ENCODE measurements at places on chromosomes 3 and 15. TPM values are rescaled to one million over a fixed set of nuclear protein-coding genes. Genes with fewer than 3 reads are reported as not detected.

DNA sequence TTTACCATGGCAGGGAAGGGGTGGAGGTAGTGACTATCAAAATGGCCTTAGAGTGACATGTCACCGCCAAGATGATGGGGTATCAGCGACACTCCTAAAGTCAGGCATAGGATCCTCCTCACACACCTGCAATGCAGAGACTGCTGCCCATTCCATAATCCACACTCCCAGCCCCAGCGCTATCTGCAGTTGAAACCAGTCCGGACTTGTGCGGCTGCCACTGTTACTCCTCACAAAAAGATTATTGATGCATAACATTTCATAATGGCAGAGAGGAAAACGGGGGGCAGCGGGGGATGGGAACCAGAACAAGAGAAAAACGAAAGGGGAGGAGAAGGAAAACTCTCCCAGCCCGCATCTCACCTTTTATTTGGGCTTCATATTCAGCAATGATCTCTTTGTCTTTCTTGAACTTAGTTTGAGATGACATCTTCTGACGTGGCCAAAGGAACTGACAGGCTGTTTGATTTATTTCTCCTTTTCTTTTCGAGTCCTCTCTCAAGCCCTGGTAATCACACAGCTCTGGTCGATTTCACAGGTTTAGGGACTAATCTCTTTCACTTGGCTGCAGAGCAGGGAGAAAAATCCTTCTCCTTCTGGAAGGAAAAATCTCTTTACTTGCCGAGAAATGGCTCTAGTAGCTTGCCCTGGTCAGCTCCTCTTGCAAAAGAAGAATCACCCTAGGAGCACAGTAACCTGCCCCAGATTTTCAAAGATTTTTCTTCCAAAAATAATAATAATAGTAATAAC, 749 bp downstream of the SRGAP3 start:
- H3K4me3 ChIP-seq, result peak overlapping the region; percentile 93
- DNase-seq, result peak; percentile 85
- H3K27ac ChIP-seq, result peak overlapping the region; percentile 94
- no peaks in the 10 kb centered on the region for H3K36me3 ChIP-seq

Gene CPNE4
- 3.2 TPM for total RNA-seq

DNA sequence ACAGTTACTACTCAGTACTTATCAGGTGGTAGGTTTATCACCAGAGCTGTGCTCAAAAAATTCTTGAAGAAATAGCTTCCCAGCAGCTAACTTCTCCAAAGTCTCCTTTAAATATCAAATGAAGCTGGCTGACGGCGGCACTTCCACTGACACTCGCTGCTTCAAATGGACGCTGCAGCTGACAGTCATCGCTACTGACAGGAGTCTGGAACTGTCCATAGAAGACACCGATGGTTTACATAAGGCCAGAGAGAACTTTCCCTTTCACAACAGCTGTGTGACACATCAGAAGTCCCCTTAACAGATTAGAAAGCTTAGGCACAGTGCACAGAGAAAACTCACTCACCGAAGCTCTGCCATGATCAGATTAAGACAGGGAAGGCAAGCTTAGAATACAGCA, 270.2 kb downstream of the SHOX2 start:
- H3K4me1 ChIP-seq, result no peaks in the 10 kb centered on the region
- H3K36me3 ChIP-seq, result no peaks in the 10 kb centered on the region
- H3K4me3 ChIP-seq, result no peak overlapping the region

Gene A4GNT
- total RNA-seq, result not detected

- H3K27me3 ChIP-seq, result no peaks in the 10 kb centered on the region
- DNase-seq, result peak; percentile 45
- no peak overlapping the region for H3K4me3 ChIP-seq
- H3K27ac ChIP-seq, result no peak overlapping the region
- H3K36me3 ChIP-seq, result peaks cover 17% of the 10 kb centered on the region
These were observed 60.4 kb downstream of the CACNA2D2 start for GRCh38 chr3:50442945-50443579.

- no peaks in the 10 kb centered on the region for H3K4me1 ChIP-seq
- no peaks in the 10 kb centered on the region for H3K27me3 ChIP-seq
- peak overlapping the region; percentile 80 for H3K27ac ChIP-seq
- H3K4me3 ChIP-seq, result peak overlapping the region; percentile 9
These were observed 35.6 kb upstream of the GYG1 start for GRCh38 chr3:148955544-148956346.

Gene CLRN1
- total RNA-seq, result not detected

DNA sequence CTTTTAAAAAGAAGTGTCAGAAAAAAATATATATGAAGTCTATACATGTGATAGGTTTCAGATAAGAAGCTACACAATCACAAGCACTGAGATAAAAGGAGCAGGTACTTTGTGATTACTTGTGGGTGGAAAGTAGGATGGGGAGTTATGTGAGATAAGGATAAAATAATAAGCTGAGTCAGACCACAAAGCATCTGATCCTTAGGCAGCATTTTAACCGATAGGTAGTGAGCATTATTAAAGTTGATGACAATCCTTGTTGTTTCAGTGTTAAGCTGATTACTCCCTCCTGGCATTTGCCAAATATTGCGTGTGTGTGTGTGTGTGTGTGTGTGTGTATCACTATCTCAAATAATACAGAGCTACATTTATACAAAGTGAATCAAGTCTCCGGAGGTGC, 483.1 kb downstream of the NAALADL2 start:
- H3K27ac ChIP-seq, result no peak overlapping the region
- H3K4me3 ChIP-seq, result no peak overlapping the region
- no peaks in the 10 kb centered on the region for H3K4me1 ChIP-seq
- DNase-seq, result no peak

DNA sequence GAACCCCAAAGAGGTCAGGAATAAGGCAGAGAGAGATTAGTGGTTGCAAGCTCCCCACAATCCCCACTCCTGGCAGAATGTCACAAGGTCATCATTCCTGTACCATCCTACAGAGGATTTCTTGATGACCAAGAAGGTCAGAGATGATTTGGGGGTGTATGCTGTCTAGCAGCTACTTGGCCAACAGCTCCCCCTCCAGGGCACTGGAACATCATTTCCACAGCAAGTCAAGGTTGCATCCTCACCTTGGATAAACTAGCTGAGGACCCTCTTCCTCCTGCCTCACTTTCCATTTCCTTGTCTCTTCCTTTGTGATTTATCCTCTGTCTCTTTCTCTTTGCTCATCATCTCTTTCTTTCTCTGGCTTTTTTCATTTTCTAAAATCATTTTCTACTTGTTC, 106.3 kb downstream of the PROS1 start:
- no peak overlapping the region for H3K27ac ChIP-seq
- H3K36me3 ChIP-seq, result no peaks in the 10 kb centered on the region
- H3K4me1 ChIP-seq, result no peaks in the 10 kb centered on the region
- no peak for DNase-seq
- H3K4me3 ChIP-seq, result no peak overlapping the region
- H3K27me3 ChIP-seq, result no peaks in the 10 kb centered on the region

GRCh38 chr15:27589260-27589659, 509.9 kb downstream of the OCA2 start:
- H3K27ac ChIP-seq, result no peak overlapping the region
- H3K27me3 ChIP-seq, result no peaks in the 10 kb centered on the region
- H3K4me3 ChIP-seq, result no peak overlapping the region
- peak; percentile 36 for DNase-seq
- peaks cover 5% of the 10 kb centered on the region for H3K4me1 ChIP-seq
- no peaks in the 10 kb centered on the region for H3K36me3 ChIP-seq

DNA sequence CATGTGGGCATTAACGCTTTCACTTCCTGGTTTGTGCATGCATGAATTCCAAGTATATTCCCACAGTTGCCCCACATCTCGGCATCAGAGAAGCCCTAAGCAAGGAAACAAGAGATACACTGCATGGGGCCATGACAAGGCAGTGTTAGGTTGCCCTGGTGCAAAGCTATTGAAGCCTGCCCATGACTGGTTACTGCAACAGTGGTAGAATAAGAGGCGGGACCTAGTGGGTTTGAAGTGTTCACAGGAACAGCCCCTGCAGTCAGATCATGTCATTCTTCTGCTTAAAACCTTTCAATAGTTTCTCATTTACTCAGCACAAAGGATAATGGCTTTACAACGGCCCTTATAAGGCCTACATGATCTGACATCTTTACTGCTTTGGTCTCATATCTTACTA, 80.9 kb upstream of the TOPAZ1 start:
- no peak overlapping the region for H3K27ac ChIP-seq
- H3K4me1 ChIP-seq, result no peaks in the 10 kb centered on the region
- no peaks in the 10 kb centered on the region for H3K36me3 ChIP-seq
- no peak for DNase-seq
- H3K27me3 ChIP-seq, result no peaks in the 10 kb centered on the region
- H3K4me3 ChIP-seq, result no peak overlapping the region

Measured in spinal cord (tissue), 10 donors.